Esophagus squamous epithelium (tissue), 5 donors: ENCODE measurements at places on chromosomes 5 and 9.

DNA sequence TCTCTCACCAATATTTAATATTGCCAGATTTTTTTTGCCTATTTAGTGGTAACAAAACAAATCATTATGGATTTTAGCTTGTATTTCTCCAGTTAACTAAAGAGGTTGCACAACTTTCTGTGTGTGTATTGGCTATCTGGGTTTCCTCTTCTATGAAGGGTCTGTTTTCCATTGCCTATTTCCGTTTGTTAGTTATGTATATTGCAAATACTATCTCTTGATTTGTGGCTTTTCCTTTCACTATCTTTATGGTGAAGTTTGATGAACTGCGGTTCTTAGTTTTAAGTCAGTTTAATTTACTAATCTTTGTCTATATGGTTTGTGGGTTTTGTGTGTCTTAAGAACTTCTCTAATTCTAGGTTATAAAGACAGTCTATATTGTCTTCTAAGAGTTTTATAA lies 136.3 kb downstream of the CEP120 start:
- no peak for DNase-seq

DNA sequence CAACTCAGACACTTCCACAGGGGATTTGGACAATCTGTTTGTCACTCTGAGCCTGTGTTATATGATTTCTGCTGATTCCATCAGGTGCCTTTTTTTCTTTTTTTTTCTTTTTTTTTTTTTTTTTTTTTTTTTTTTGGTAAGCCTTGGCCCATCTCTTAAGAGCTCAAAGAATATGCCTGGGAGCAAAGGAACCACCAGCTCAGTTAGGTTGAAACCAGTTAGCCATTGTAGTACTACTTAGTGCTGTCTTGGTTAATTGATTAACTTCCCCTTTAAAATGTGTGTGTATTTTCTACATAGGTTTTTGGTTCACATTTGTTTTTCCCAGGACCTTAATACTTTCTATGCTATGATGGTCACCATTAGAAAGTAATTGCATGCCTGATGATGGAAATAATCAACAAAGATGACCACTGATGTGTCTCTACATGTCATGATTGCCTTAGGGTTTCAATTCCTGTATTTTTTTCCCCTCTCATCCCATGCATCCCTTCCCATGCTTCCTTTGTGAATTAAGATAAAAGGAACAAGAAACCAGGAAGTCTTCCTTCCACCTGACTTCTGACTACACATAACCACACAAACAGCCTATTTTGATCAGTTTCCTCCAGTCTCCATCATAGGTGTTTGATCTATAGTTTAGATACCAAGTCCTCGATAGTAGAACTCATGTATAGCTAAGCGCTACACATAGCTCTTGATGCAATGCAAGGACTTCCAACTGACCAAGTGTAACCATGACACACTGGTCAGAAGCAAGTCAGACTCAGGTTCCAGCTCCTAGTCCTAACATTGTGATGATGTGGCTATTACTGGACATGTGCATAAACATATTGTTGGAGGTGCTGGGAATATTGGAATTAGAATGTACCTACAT lies 306.1 kb downstream of the EFNA5 start:
- DNase-seq = no peak

- DNase-seq = no peak
These were observed 501.1 kb downstream of the KDM4C start for GRCh38 chr9:7258688-7259396.

GRCh38 chr5:104266161-104266560 lies 703.6 kb upstream of the NUDT12 start:
- DNase-seq = no peak

DNA sequence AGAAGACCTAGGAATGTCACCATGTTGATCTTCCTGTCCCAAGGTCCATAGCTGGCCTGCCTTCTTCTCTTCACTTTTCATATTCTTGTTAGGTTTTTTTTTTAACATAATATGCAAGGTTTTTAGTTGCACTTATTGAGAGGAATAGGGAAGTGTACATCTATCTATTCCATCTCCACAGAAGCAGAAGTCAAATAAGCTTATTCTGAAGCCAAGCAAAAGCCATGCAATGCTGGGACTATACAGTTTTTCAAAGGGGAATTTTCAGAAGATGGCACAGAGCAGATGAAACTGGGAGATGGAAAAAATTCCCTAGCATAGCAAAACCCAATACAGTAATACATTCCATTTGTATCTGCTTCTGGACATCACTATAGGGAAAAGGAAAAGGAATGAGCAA lies 447.6 kb downstream of the GADD45G start:
- no peak for DNase-seq

GRCh38 chr9:104074876-104075275 lies 19.2 kb upstream of the SMC2 start:
- DNase-seq = no peak

DNA sequence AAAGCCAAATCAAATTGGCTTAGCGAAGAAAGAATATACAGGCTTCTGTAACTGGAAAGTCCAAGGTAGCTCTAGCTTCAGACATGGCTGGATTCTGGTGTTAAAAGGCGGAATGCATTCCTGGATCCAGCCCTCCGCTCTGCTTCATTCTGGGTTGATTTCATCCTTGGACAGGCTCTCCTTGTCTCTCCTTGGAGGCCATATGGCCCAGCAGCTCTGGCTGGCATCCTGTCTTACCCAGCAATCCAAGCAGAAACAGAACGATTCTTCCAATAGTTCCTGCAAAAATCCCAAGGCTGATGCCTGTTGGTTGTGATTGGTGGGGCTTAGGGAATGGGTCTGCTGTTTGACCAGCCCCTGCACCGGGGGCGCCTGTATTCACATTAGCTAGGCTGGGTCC lies 37.0 kb upstream of the SAP30L start:
- no peak for DNase-seq

DNA sequence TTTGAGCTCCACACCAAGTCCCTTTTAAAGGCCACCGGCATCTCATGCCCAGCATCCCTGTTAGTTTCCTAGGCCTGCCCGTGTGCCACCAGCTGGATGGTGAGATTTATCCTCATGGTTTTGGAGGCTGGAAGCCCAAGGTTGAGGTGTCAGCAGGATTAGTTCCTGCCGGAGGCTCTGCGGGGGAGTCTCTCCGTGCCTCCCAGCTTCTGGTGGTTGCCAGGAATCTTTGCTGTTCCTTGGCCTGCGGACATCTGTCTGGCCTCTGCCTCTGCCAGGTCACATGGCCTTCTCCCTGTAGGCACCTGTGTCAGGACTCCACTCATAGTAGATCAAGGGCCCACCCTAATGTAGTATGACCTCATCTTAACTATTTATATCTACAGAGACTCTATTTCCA lies 45.4 kb downstream of the JADE2 start:
- DNase-seq = no peak

- no peak for DNase-seq
These were observed 116.1 kb upstream of the FSTL4 start for GRCh38 chr5:133728475-133728874.

DNA sequence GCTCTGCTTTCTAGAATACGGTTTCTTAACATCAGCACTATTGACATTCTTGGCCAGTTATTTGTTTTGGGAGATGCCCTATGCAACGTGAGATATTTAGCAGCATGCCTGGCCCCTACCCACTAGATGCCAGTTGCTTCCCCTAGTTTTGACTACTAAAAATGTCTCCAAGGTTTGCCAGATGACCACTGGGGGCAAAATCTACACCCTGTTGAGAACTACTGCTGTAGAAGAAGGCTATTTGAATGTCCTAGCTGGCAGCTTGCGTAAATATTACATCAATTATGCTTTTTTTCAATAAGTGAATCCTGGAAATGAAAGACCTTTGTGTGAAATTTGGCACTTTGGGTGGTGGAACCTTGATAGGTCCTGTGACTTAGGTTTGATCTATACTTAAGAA lies 5.0 kb downstream of the NCBP1 start:
- DNase-seq = no peak

- DNase-seq = no peak
These were observed 46.4 kb upstream of the STK32A start for GRCh38 chr5:147188200-147189108.

GRCh38 chr5:58797021-58797420 lies 214.1 kb downstream of the RAB3C start:
- no peak for DNase-seq

- DNase-seq = no peak
These were observed 178.2 kb upstream of the IRX1 start for GRCh38 chr5:3417376-3417943.

DNA sequence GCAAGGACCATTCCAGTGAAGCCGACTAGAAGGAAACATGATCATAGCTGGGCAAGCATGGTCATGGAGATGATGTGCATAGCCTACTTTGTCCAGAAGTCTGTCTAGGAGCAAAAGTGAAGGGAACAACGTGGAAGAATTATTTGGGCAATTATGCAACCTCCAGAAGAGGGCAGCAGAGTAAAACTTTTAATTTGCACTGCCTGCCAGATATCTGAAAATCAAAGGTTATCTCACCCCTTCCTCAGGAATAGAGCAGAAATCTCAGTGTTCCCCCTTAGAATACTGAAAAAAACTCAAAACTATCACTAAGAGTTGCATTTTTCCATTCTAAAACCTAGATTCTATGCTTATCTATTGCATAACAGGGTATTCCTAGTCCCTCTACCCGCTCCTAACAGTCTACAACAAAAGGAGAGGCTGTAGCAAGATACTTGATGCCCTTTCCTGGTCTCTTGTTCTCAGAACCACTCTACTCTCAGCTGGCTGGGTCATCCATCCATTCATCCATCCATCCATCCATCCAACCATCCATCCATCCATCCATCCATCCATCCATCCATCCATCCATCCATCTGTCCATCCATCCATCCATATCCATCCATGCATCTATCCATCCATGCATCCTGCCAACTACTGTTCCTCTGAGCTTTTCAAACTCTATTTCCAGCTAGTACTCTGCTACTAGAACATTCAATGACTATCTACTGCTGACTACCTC lies 8.4 kb upstream of the SETD9 start:
- no peak for DNase-seq

- no peak for DNase-seq
These were observed 210.2 kb downstream of the HSPA4 start for GRCh38 chr5:133261993-133262392.

GRCh38 chr5:112915831-112916230 lies 6.2 kb downstream of the REEP5 start:
- no peak for DNase-seq

- no peak for DNase-seq
These were observed 17.2 kb downstream of the SGTB start for GRCh38 chr5:65704621-65705239.

DNA sequence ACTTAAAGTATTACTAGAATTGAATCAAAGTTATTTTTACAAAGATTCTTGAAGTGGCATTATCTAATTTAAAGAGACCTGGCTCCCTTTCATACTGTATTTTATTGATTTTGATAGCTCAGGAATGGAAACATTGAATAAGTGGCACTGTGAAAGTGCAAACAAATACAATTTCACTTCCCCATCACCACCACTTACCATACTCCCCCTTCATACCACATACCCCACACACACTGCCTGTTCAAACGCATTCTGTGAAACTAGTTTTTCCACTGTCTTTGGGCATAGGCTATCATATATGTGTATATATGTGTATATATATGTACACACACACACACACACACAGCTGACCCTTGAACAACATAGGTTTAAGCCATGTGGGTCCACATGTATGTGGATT lies 62.1 kb upstream of the ATG10 start:
- DNase-seq = no peak

DNA sequence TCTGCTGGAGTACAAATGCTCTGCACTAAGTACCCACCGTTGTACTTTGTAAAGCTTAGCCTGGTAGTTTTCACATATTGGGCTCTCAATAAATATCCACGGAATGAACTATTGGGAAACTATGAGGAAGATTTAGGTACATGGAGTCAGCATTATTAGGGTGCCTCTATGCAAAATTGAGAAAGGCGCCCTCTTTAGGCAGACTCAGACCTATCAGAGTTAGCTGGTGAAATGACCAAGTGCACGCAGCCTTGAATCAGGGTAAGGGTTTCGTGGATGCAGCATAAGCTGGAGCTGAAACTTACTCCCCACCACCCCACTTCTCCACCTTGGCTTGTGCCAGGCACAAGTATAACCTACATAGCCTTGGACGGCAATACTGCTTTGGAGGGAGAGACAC lies 1178.8 kb upstream of the DMAC1 start:
- DNase-seq = no peak

- DNase-seq = no peak
These were observed 39.1 kb upstream of the MSH3 start for GRCh38 chr5:80615266-80615914.

GRCh38 chr5:139848508-139849100 lies 53.0 kb downstream of the PSD2 start:
- no peak for DNase-seq

GRCh38 chr5:73497497-73498056 lies 665 bp upstream of the BTF3 start:
- no peak for DNase-seq

DNA sequence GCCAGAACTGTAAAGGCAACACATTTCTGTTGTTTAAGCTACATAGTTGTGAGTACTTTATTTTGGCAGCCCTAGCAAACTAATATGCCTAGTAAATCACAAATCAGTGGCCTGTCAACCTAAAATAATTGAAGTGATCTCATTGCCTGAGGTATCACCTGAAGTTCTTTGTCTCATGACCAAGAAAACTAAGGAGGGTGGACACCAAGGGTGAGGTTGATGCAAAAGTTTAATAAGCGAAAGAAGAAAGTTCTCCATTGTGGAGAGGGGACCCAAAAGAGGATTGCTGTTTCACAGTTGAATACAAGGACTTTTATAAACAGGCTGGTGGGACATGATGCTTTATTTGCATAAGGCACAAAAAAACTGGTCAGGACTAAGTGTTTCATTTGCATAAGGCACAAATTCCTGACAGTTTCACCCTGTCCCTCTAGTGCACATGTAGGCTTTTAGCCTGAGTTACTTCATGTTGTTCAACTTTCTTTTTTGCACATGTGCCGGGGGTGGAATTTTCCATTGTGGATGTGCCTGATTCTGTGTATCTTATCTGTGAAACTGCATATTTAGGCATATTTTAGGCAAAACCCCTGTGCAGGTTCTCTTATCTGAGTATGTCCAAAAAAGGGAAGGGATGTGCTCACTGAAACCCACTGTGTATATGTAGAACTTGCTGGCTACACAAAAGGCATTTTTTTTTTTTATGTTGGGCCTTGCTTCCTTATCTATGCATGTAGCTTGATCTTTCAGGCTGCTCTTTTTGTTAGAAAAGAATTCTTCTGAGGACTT lies 108.6 kb upstream of the RAI14 start:
- DNase-seq = no peak

DNA sequence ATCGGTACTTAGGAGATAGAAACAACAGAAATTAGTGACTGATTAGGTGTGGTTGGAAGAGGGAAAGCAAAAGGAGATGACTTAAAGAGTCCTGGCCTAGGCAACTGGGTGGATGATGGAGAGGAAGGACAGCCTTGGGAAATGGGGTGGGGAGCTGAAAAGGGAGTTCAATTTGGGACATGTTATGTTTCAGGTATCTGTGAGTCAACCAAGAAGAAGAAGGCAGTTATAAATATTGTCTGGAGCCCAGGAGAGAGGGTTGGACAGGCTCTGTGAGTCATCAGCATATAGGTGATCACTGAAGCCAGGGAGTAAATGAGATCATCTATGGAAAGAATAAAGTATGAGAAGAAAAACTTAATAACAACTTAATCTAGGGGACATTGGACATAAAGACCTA lies 357.7 kb downstream of the NPR3 start:
- no peak for DNase-seq

GRCh38 chr9:126435105-126435504 lies 108.5 kb downstream of the MVB12B start:
- no peak for DNase-seq
